ENCODE measurements at places on chromosomes 12 and 14. TPM values are rescaled to one million over a fixed set of nuclear protein-coding genes. Genes with fewer than 3 reads are reported as not detected.

DNA sequence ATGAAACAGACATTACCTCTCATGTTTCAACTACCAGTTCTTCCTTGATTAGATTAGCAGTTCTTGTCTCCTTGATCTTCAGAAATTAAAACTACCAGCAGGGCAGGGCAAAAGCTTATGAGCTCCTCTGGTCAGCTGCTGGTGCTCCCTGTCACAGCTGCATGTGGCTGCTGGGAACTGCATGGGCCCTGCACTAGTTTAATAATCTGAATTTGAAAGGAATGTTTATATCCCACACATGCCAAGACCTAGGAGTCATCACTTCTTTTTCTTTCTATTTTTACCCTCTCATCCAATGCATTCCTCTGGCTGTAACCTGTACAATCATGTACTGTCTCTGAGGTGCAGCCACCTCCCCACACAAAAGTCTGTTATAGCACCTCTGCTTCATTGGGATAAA, 73.9 kb downstream of the ARMH4 start:
- peak; percentile 85 for DNase-seq
- peak overlapping the region; percentile 92 for H3K27ac ChIP-seq
- peak overlapping the region; percentile 79 for H3K4me3 ChIP-seq
- H3K36me3 ChIP-seq = no peaks in the 10 kb centered on the region
- H3K4me1 ChIP-seq = peaks cover 48% of the 10 kb centered on the region

GRCh38 chr14:92665661-92666110, 82.7 kb downstream of the LGMN start:
- H3K27ac ChIP-seq = no peak overlapping the region
- no peaks in the 10 kb centered on the region for H3K27me3 ChIP-seq
- peaks cover 24% of the 10 kb centered on the region for H3K36me3 ChIP-seq
- peaks cover 23% of the 10 kb centered on the region for H3K4me1 ChIP-seq
- H3K4me3 ChIP-seq = no peak overlapping the region

The RIMBP2 gene
- total RNA-seq = not detected

- no peak overlapping the region for H3K27ac ChIP-seq
- H3K27me3 ChIP-seq = peaks cover 4% of the 10 kb centered on the region
- no peak for DNase-seq
- no peaks in the 10 kb centered on the region for H3K4me1 ChIP-seq
Measured at GRCh38 chr14:104523546-104523935, 56.0 kb upstream of the C14orf180 start.

DNA sequence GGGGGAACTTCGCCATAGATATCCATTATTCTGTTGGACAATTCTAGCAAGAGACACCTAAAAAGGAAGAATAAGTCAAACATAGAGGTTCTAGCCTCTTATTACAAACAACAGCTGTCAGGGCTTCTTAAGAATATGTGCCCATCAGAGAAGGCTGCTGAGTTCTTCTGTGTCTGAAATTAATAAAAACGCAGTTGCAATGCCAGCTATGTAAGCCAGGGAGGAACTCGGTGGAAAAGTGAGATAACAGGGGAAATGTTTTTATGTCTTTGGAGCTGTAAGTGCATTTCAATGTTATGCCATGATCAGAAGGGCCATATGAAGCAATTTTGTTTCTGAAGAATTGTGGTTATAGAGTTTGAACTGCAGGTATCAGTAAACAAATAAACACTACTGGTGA, 95.0 kb downstream of the SYT1 start:
- H3K4me3 ChIP-seq = no peak overlapping the region
- no peak for DNase-seq
- H3K27ac ChIP-seq = no peak overlapping the region
- no peaks in the 10 kb centered on the region for H3K27me3 ChIP-seq
- H3K36me3 ChIP-seq = no peaks in the 10 kb centered on the region
